ENCODE measurements at places on chromosomes 1 and 21. TPM values are rescaled to one million over a fixed set of nuclear protein-coding genes. Genes with fewer than 3 reads are reported as not detected.

GRCh38 chr1:165632491-165632890, 1.5 kb downstream of the MGST3 start:
- DNase-seq: no peak

GRCh38 chr1:83670909-83671565, 327.9 kb downstream of the TTLL7 start:
- no peak for DNase-seq

- DNase-seq: no peak
These were observed 271.6 kb downstream of the LMO4 start for GRCh38 chr1:87600055-87600850.

GSTM1 gene
- not detected for total RNA-seq

TRIM46 gene
- 0.43 TPM for total RNA-seq

GRCh38 chr1:246497331-246497915, 9.7 kb downstream of the SMYD3 start:
- no peak for DNase-seq

DNA sequence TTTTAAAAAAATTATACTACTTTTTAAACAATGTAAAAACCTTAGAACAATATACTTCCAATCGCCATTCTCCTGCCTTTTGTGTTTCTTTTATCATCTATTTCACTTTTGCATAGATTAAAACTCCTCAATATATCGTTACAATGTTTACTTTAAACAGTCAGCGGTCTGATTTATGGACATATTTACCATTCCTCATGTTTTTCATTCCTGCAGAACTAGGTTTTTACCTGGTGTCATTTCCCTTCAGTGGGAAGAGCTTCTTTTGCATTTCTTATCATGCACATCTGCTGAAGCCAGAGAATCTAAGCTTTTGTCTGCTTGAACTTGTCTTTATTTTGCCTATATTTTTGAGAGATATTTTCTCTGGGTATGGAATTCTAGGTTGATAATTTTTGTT, 277.4 kb upstream of the PLXNA2 start:
- DNase-seq: no peak

DNA sequence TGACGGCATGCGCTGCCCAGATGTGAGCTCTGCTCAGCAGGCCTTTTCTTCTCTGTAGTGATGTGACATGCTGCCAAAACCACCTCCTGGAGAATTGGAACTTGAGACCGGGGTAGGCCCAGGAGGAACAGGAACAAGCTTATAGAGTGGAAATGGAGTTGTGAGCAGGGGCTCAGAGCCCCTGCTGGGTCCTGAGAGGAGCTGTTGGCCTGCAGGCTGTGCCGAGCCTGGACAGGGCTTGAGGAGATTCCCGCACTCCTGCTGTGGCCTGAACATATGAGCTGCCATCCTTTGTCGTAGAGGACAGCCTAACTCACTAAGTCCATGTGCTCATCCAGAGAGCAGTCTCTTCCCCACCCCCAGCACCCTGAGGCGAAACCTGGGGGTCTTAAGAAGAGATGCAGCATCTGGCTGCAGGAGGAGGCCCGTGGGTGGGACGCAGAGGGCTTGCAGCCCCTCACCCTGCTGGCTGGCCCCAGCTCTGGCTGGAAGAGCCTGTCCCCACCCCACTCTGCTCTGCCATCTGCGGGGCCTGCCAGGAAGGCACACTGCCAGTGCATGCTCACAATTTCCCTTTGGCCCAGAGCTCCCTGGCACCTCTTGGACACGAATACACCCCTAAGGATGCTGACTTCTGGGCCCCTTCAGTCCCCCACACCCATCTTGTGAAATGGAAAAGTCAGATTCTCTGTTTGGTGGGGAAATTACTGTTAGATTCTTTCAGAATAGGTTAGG, 42.5 kb downstream of the PTPRF start:
- no peak for DNase-seq

PDZK1IP1 gene
- total RNA-seq: 41.2 TPM

DNA sequence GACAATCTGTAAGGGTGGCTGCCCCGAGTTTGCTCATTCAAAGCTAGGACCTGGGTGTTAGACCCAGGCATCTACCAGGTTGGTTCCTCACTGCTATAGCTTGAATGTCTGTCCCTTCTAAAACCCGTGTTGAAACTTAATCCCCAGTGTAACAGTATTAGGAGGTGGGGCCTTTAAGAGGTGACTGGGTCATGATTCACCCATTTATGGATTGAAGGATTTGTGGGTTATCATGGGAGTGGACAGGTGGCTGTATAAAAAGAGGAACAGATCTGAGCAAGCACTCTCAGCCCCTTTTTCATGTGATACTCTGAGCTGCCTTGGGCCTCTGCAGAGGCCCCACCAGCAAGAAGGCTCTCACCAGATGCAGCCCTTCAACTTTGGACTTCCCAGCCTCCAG, 29.4 kb downstream of the PSMG1 start:
- no peak for DNase-seq

CNIH3 gene
- 4.8 TPM for total RNA-seq

KNCN gene
- not detected for total RNA-seq

EIF4G3 gene
- total RNA-seq: 44.5 TPM

USH2A gene
- total RNA-seq: not detected

DNA sequence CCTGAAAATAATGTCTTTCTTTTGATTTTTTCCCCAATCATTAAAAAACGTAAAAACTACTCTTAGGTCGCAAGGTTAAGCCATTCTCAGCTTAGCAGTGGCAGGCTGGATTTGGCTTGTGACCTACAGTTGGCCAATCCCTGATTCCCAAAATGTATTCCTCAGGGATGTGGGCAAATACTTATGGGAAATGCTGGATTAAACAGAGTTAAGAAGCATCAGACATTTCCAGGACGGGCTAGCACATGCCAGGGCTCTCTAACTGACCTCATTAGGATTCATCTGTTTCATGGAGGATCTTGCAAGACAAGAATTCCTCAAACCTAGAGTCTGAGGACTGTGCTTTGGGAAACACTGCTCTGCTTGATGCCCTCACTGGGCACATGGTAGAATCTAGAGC, 982 bp upstream of the IL24 start:
- no peak for DNase-seq

DNA sequence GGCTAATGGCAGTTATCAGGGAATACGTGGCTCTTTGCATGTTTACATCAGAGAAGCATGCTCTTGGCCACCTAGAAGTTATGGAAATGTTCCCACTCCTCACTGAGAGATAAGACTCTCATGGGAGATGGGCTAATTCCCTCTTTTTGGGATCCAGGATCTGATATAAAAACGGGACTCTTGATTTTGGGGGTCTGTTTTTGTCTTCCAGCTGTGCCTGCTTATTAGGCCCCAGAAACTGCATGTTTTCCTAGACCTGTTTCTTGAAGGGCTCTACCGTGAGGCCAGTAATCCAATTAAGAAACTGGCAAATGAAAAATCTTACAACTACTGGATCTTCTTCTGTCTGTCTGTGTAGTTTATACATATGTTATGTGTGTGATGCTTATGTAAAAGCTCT, 47.0 kb upstream of the PTCH2 start:
- DNase-seq: no peak

GRCh38 chr1:56411484-56412180, 167.7 kb downstream of the PLPP3 start:
- DNase-seq: no peak

GRCh38 chr1:163063143-163063542, 6.0 kb upstream of the RGS4 start:
- DNase-seq: no peak

DNA sequence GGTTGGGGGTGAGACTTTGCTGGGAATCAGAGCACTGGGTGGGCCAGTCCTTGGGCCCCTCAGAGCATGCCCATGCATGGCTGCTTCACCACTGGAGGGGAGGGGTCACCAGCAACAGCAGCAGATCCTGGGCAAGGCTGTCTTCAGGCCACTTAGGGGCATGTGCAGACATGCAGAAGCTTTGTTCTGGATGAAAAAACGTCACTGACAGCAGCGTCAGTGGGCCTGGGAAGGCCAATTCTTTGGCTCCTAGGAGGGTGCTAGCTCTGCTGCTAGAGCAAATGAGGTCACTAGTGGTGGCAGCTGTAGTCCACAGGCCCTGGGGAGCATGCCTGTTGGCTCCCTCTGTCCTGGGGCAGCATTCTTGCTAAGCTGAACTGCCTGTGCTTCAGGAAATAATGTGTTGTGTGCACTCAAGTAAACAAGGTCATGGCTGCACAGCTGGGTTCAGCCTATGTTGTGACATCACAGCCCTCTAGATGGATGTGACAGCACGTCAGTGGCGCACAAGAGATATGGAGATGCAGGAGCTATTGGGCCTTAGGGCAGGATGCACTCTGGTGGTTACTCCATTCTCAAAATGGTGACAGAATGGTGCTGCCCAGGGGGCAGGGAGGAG, 27.0 kb downstream of the ZC3H11B start:
- DNase-seq: no peak

DNA sequence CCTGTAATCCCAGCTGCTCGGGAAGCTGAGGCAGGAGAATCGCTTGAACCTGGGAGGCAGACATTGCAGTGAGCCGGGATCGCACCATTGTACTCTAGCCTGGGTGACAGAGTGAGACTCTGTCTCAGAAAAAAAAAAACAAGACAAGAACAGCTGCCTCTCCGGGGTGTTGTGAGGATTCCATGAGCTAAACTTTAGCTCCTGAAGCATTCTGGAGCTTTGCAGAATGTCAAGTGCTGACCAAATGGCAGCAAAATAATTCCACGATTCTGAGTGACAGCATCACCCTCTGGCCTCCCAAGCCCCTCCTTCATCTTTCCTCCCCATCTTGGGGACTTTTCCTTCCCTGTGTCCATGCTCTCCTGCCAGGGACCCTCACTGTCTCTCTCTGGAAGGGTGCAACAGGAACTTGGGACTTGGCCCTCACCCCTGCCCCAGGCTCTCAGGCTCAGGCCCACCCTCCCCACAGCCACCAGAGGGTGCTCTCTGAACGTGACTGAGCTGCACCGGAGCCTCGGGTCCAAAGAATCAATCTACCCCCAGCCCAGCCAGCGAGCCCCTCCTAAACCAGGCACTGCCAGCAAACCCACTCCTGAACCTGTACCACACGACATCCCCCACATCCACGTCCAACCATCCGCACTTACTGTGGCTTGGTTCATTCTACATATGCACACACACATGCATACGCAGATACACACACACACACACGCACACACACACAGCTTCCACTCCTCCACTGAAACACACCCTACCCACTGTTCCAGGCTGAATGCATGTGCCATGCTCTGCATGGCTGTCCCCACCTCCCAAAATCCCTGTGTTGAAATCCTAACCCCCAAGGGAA, 45.7 kb downstream of the ACOT7 start:
- DNase-seq: no peak

GRCh38 chr1:58964880-58965279, 181.0 kb upstream of the JUN start:
- DNase-seq: peak; percentile 70

DNA sequence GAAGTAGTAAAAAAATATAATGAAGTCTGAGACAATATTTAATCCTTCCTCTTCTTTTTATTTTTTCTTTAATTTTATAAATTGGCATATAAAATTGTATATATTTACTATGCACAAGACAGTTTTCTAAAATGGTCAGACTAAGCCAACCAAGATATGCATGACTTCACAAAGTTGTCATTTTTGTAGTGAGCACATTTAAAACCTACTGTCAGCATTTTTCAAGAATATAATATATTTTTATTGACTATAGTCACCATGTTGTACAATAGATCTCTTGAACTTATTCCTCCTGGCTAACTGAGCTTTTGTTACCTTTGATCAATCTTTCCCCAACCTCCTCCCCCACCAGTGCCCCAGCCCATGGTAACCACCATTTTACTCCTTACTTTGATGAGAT, 129.2 kb downstream of the ATP6V1G3 start:
- no peak for DNase-seq

- no peak for DNase-seq
These were observed 4.9 kb downstream of the FNDC5 start for GRCh38 chr1:32865639-32866405.

- no peak for DNase-seq
These were observed 30.7 kb downstream of the GRHL3 start for GRCh38 chr1:24349891-24350290.

DNA sequence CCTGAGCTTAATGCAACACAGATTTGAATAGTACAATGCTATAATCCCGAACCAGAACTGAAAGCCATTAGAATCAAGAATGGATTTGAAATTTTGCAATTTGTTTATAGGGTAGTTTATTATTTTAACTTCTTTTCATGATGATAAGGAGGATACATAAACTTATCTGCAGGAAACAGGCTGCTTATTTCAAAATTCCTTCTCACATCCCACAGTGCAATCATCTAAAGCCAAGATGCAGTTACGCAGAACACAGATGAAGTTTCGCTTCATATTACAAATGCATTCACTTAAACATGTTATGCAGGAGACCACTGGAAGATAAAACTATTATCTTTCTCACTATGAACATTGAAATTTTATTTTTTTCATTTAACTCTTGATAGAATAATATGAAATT, 1019.6 kb downstream of the PLA2G4A start:
- DNase-seq: no peak

CD164L2 gene
- 1.2 TPM for total RNA-seq

DNA sequence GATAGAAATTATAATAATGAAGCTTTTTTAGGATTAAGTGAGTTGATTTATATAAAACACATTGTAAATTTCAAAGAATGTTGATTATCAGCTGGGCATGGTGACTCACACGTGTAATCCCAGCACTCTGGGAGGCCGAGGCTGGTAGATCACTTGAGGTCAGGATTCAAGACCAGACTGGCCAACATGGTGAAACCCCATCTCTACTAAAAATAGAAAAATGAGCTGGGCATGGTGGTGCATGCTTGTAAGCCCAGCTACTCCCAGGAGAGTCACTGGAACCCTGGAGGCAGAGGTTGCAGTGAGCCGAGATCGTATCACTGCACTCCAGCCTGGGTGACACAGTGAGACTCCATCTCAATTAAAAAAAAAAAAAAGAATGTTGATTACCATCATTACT, 18.4 kb downstream of the ADAMTS1 start:
- no peak for DNase-seq

- DNase-seq: no peak
These were observed 108.7 kb downstream of the ENAH start for GRCh38 chr1:225544263-225544662.

DNA sequence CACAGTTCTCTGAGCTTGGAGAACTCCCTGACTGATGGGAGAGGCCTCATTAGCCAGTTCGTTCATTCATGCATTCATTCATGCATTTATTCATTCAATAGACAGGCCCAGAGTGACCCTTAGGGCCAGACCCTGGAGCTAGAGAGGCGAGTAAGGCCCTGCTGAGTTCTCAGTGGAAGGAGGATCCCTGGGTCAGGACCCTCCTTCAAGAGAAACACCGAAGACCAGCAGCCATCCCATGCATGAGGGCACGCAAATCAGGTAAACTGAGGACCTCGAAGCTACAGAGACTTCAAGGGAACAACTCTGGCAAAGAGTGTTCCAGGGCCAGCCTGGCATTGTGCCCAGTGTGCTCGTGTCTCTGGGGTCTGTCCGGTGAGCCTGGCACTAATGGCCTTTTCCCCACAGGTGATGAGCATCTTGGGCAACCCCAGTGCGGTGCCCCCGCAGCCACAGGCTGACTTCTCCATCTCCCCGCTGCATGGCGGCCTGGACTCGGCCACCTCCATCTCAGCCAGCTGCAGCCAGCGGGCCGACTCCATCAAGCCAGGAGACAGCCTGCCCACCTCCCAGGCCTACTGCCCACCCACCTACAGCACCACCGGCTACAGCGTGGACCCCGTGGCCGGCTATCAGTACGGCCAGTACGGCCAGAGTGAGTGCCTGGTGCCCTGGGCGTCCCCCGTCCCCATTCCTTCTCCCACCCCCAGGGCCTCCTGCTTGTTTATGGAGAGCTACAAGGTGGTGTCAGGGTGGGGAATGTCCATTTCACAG, 104.8 kb downstream of the PAX7 start:
- DNase-seq: peak; percentile 52

LPAR3 gene
- 3.6 TPM for total RNA-seq

GRCh38 chr1:24152631-24153494, 9.9 kb upstream of the IL22RA1 start:
- no peak for DNase-seq

Data from upper lobe of right lung (tissue), 1 donor.